ENCODE measurements at places on chromosomes 6 and 20. TPM values are rescaled to one million over a fixed set of nuclear protein-coding genes. Genes with fewer than 3 reads are reported as not detected.
A peak's percentile ranks its signal among the peaks of the same experiment; 100 is the strongest.

Gene LAMP5
- total RNA-seq, result not detected

Gene MAP3K4
- 31.3 TPM for total RNA-seq

Gene SH3BGRL2
- 0.70 TPM for total RNA-seq

Gene EYS
- not detected for total RNA-seq

Gene TBXT
- total RNA-seq, result not detected

DNA sequence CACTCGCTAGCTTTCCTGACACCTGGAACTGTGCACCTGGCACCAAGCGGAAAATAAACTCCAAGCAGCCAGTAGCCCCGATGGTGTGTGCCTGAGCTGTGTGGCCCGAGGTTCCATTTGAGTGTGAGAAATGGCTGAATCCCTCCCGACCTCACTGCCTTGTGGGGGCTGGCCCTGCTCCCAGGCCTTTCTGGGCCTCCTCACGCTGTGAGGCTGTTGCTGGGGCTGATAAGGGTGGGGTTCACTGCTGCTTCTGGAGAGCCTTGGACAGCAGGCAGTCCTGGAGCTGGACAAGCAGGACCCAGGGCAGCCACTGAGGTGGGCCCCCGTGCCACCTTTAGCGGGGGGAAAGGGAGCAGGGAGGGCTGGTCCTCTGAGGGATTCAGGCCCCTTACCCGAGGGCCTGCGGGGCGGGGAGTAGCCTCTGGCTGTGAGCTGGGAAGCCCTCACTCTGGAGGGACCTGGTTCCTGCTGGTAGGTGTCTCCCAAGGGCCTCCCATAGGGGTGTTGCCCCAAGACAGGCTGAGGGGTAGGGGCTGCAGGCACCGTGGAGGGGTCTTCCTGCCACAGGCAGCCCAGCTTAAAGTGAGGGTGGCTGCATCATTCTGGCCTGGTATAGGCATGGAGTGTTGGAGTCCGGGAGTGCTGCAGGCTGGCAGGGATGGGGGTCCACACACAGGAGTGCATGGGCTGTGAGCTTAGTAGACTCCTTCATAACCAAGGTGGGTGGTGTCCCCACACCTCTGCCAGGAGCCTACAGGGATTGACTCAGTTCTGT lies 1.7 kb downstream of the PPDPF start:
- H3K4me1 ChIP-seq, result peaks cover 11% of the 10 kb centered on the region
- peaks cover 30% of the 10 kb centered on the region for H3K36me3 ChIP-seq
- H3K4me3 ChIP-seq, result peak overlapping the region; percentile 63
- H3K27me3 ChIP-seq, result no peaks in the 10 kb centered on the region
- H3K27ac ChIP-seq, result peak overlapping the region; percentile 24

DNA sequence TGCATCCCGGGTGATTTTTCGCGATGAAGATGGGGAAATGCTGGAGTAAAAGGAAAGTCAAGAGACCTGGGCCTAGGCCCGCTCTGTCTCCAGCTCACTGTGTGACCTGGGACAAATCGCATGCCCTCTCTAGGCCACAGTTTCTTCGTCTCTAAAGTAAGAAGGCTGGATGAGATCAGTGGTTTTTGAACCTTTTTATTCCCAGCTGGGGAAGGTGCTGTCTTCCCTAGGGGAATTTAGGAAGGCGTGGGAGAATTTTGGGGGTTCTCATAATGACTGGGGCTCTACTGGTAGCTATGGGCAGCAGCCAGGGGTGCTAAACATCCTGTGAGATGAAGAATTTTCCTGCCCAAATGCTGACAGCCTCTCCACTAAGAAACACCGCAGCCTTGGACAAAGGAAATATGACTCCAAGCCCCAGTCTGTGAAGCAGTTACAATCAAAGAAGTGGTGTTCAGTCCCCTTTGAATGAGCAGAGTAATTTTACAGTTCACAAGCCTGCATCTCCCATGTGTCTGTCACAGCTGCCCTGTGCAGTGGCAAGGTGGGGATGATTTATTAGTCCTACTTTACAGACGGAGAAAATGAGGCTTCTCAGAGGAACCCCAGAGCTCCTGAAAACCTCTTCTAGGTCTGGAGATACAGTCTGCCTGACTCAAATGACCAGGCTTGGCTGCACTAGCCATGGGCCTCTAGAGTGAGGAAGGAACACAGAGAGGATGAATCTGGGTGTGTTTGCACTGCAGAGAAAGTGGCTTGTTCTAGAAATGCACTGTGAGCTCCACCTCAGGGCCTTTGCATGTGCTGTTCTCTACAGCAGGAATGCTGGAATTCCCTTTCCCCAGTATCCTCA lies 57.2 kb downstream of the RAB44 start:
- no peak for DNase-seq
- H3K27me3 ChIP-seq, result no peaks in the 10 kb centered on the region
- H3K4me3 ChIP-seq, result peak overlapping the region; percentile 38
- no peaks in the 10 kb centered on the region for H3K36me3 ChIP-seq
- H3K27ac ChIP-seq, result peak overlapping the region; percentile 89

DNA sequence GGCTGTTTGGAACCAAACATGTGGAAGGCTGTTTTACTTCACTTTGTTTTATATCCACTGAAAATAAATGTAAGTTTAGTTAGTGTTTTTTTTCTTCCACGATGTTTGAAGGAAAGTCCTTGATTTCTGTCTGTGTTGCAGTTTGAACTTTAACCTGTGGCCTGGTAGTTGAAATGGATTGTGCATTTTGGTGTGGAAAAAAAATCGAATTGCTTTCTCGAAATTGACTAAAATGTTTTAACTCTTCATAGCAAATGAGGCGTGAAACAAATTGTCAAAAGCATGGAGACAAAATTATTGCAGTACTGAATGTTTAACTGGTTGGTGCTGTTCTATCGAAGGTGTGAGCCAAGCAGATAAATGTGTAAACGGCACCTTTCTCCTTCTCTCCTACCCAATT lies 24.5 kb downstream of the ARID1B start:
- DNase-seq, result no peak
- no peaks in the 10 kb centered on the region for H3K27me3 ChIP-seq
- H3K4me1 ChIP-seq, result peaks cover 64% of the 10 kb centered on the region
- H3K4me3 ChIP-seq, result no peak overlapping the region
